ENCODE measurements at places on chromosomes 16 and 17. TPM values are rescaled to one million over a fixed set of nuclear protein-coding genes. Genes with fewer than 3 reads are reported as not detected.

The PRR29 gene
- total RNA-seq = 0.62 TPM

The KRTAP9-8 gene
- not detected for total RNA-seq

The RHBDF1 gene
- total RNA-seq = 79.2 TPM

The RNF157 gene
- total RNA-seq = 1.7 TPM

DNA sequence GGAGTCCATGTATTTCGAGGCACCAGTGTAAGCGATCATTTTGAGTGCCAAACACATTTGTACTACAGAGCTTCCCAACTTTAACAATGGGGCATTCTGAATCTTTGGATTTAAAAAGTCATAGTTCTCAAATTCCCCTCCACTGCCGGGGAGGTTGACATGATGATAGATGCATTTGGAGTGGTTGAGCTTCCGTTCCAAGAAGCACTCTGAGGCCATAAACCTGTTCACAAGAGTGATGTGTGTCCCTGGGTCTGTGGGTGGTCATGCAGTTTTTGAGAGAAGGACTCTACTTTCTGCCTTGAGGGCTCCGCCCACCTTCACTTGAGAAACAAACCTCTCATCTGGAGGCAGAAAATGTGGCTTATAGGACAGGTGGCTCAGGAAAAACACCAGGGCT lies 43.7 kb downstream of the IRX5 start:
- no peak for DNase-seq

GRCh38 chr17:74205274-74205673 lies 1.8 kb downstream of the RPL38 start:
- no peak for DNase-seq

DNA sequence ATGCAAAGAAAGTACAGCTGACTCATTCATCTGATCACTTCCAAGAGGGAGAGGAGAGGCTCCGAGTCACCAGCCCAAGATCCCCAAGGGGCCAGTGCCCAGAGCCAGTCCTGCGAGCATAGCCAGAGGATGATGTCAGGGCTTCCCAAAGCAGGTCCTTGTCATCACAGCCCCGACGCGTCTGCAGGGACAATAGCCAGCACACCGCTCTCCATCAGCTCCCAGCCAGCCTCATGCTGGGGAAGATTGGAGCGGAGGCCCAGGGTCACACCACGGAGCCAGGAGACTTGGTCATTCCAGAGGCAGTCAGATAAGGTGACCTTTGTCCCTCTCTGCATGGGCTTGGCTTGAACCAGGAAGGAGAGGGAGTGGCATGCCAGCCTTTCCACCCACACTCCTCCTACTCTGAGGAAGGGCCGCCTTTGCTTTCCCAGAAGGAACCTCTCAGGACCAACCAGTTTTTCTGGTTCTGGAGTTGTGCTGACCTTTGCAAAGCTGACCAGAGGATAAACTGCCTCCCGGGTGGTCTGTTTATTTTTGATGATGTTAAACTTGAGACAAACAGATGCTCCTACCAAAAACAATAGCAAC lies 58.3 kb upstream of the ARHGAP44 start:
- peak; percentile 92 for DNase-seq

DNA sequence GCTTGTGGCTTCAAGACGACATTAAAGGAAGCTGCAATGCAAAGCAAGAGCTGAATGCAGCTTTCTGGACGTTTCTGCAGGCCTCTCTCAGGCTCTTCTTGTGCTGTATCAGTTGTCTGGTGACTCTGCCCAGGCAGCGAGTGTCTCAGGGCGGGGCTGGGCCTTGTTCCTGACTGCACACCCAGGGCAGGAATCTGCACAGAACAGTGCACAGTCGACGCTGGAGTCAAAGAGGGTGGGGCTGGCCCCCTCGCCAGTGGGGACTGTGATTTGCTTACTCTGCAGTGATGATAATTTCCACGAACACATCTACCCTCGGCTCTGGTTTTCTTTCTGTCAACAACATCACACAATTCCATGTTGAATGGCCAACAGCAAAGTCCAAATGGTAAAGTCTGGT lies 60.7 kb downstream of the IRF8 start:
- DNase-seq = no peak

- DNase-seq = no peak
These were observed 40.0 kb downstream of the SF3B3 start for GRCh38 chr16:70563636-70564035.

DNA sequence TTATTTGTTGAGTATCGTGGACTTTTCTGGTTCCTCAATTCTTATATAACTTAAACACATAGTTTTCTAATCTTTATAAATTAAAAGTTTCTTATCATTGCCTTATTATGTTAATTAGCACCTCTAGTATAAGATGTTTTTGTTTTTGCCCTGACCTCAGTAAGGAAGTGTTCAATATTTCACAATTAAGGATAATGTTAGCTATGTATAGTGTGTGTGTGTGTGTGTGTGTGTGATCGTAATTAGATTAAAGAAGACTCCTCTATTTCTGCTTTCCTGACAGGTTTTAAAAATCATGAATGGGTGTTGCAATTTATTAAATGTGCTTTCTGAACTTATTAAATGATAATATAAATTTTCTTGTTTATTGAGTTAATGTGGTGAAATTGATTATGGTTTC lies 12.0 kb downstream of the IL21R start:
- no peak for DNase-seq

GRCh38 chr16:62638324-62638911 lies 602.2 kb upstream of the CDH8 start:
- DNase-seq = no peak

DNA sequence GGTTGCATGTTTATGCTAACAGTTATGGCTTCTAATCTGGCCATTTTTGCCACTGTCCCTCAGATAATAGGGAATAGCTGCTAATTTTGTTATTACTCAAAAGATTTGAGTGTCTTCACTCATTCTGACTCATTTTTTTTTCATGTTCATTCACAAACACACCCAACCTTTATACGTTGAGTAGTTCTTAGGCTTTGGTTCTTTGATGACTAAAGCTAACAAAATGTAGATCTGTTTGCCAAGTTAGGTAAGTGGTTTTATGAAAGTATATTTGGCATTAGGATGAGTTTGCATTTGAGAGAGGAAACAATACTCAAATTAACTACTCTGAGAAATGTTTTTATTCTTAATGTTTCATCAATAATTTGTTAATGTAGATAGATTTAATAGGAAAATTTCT lies 3.6 kb downstream of the MAP2K4 start:
- DNase-seq = no peak

DNA sequence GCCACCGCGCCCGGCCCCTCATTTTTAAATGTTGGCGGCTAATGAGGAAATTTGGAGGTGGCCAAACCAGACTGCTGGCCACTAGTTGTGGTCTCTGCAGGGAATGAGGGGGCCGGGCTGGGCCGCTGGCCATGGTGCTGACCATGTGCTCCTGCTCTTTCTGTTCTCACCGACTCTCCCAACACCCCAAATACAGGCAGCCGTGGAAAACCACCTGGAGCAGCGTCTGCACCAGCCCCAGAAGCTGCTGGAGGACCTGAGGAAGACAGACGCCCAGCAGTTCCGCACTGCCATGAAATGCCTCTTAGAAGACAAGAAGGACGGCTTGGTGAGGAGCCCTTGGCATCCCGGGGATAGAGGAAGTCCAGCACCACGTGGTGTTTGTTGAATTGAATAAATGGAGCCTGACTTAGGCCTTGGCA lies 21.3 kb downstream of the OTOA start:
- DNase-seq = no peak

DNA sequence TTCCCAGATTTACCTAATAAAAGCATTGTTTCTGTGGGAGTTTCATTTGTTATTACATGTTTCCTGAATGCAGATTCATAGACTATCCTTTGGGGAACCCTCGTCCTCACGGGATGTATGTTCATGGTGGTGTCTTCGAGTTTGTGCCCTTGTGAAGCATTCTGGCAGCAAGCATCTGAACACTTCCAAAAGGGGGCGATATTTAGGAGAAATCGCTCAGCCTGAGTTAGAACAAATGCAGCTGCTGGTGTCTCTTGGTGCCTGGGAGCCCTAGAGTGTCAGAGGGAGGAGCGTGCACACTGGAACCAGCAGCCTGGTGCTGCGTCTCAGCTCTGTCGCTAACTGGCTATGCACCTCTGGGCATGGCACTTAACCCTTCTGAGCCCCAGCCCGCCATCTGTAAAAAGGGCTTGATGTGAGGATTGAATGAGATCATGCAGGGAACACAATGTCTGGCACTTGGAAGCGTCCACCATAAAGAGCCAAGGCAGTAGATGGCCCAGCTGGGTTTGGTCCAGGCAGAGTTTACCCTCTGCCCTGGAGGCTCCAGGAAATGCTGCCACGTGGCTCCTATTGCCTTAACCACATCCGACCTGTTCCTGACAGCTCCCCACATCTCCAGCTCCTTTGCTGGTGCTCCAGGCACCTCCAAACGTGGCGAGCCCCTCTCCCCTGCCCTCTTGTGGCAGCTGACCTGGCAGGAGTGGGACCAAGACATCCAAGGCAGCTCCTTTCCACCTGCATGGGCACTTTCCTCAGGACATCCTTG lies 25.0 kb upstream of the C16orf78 start:
- DNase-seq = no peak

- no peak for DNase-seq
These were observed 145.7 kb downstream of the ZFHX3 start for GRCh38 chr16:72902206-72902605.

- DNase-seq = no peak
These were observed 25.6 kb downstream of the IGSF6 start for GRCh38 chr16:21626659-21627277.

GRCh38 chr16:82535262-82535661 lies 91.5 kb upstream of the CDH13 start:
- no peak for DNase-seq

DNA sequence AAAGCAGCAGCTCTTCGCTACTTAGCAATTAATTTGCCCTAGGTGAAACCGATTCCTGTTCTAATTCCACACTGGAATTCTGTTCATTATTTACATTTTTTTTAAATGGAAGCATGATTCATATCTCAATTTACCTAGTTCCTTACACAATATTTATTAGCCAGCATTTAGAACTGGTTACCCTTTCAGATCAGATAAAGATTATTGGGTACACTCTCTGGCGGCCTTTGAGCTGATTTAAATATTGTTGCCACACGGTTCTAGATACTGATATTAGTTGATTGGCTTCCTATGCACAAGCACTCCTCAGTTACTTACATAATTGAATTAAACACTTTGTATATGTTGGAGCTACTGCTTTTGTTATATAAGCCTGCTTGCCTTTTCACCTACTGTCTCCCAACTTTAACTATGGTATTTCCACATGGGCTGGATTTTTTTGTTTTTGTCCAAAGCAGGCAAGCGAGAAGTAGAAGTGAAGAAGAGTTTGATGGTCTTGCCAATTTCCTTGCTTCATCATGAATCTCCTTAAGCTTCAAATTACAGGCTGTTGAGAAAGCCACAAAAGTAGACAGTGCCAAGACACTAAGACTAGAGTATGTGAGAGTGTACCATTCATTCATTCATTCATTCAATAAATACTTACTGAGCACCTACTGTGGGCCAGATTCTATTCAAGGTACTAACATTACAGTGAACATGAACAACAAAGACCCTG lies 3.9 kb upstream of the ALDH3A2 start:
- no peak for DNase-seq

DNA sequence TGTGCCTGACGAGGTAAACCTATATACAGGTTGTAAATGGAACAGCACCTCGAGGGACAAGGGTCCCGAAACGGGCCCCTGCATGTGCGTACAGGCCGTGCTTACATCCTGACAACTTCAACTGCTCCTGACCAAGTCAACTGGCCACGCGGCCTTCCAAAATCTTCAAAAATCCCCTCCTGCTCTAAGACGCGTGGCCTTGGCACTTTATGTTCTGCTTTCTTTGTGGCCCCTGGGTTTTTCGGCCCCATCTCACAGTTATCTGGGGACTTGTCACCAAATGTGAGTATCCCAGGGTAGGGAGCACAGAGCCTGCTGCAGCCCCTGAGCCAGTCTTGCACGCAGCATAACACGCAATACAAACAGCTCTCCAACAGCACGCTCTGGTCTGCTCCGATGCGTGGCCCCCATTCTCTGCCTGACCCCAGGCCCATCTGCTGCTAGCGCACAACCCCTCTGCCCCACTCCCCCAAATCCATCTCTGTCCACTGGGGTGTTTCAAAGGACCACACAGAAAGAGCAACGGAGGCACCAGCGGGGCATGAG lies 659 bp downstream of the RPH3AL start:
- no peak for DNase-seq

DNA sequence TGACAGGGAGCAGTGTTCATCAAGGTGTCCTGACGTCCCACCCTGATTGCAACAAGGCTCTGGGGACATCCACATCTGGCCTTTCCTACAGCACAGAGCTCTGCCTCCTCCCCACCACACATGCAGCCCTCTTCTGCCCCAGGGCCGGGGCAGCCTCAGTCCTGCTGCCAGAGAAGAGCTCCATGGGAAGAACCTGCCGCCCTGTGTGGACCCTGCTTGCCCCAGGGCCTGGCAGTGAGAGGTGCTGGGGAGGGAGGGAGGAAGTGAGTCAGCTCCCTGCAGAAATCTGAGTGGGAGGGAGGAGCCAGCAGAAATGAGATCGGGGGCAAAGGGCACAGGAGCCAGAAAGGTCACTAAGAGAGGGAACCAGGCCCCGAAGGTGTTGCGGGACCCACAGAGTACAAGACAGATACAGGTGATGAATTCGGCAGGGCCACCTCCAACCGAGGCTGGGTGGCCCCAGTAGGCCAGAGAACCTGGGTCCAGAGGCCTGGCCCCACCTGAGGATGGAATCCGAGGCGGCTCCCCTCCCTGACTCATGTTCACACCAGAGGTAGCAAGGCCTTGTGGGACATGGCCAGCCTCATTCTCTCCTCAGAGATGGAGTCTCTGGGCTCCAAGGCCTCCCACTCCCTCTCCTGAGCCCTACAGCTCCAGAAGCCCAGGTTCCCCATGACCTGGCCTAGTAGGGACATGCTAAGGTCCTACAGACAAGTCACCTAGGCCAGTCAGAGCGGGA lies 24.8 kb downstream of the MYO18A start:
- peak; percentile 87 for DNase-seq

DNA sequence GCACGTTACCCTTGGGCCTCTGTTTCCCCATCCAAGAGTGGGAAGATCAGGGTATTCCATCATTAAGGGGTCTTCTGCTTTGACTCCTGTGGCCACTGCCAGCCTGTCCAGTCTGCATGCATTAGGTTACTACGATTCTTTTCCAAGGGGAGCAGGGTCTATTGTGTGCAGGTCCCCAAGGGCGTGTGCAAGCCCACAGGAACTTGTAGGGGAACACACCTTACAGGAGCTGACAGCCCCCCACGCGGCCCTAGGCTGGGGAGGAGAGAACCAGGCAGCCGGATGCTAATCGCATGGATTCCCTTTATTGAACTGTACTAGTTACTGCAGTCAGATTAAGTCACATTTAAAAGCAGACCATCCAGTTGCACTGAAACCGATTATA lies 116.7 kb downstream of the C16orf78 start:
- peak; percentile 4 for DNase-seq

GRCh38 chr17:8072729-8073461 lies 14.6 kb downstream of the ALOX12B start:
- DNase-seq = peak; percentile 77

DNA sequence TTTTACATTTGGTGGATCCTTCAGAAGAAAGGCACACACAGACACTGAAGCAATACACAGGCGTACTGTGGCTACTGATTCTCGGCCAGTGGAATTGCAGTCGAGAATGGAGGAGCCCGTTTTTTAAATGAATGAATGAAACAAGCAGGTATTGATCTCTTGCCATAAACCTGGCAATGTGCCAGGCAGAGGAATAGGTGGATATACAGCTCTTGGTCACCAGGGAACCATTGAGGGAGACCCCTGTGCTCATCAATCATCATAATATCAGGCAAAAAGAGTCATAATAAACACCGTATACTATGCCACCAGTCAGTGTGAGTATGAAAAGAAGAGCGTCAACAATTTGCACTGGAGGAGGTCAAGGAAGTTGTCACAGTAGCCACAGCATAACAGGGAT lies 140.3 kb upstream of the FOXF1 start:
- DNase-seq = no peak

- DNase-seq = no peak
These were observed 447.0 kb downstream of the SHISA9 start for GRCh38 chr16:13348416-13348815.
